ENCODE measurements at places on chromosomes 11 and 22.

GRCh38 chr22:47332246-47332980, 570.0 kb downstream of the TBC1D22A start:
- DNase-seq, result no peak

DNA sequence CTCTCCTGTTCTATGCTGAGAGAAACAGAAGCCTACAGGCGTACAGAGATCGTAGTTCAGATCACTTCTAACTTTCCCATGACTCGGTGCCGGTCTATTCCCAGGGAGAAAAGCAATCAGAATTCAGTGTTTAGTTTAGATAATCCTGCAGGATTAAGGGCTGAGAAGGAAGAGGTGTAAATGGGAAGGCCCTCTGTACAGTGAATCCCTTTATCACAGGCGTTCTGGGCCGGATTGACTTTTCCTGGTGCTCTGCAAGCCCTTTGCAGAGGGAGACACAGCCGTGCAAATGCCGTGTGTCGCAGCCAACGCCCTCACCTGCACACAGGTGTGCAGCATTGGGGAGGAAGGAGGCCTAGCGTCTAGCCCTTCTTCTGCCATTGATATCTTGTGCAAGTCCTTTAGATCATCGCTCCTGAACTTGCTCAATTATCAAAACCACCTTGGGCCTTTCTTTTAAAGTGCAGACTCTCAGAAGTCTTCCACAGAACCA, 90.6 kb downstream of the DSCAML1 start:
- no peak for DNase-seq

GRCh38 chr22:37639070-37639760, at the start of gene SH3BP1:
Gene SH3BP1, plus strand, starts transcription at chr22:37639669. Its CDS starts 119 bp downstream, at chr22:37639788.
- DNase-seq, result peak; percentile 68

GRCh38 chr11:10322830-10323792, 18.2 kb downstream of the ADM start:
- no peak for DNase-seq

DNA sequence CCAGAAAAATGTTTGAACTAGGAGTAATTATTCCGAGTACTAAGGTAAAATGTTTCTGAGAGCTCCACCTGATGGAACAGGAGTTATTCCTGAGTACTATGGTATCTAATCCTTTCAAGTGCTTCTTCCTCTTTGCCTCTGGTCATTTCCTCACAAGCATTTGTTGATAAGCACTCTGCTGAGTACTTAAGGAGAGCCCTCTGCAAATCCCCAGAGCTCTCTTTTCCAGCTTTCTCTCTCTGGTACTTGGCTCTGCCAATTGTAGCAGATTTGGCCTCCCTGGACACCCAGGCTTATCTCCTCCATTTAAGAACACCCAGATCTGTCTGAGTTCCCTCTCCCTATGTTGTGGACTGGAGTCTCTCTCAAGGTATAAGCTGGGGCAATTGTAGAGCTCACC, 457.0 kb downstream of the MN1 start:
- no peak for DNase-seq

DNA sequence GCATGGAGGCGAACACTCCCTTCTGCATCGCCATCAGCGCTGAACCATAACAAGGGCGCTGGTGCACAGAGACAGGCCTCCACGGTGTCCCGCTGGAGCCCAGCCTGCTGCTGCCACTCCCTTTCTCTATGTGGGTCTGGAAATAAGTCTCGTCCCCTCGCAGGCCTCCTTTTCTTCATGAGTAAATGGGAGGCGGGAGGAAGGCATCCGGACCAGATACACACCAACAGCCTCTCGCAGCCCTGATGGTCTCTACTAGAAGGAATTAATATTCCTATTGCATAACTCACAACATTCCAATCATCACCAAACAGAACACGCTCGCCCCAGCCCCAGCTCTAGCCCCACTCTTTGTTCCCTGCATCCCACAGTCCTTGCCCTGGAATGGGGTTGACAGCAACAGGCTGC, 14.9 kb downstream of the RASD2 start:
- no peak for DNase-seq

DNA sequence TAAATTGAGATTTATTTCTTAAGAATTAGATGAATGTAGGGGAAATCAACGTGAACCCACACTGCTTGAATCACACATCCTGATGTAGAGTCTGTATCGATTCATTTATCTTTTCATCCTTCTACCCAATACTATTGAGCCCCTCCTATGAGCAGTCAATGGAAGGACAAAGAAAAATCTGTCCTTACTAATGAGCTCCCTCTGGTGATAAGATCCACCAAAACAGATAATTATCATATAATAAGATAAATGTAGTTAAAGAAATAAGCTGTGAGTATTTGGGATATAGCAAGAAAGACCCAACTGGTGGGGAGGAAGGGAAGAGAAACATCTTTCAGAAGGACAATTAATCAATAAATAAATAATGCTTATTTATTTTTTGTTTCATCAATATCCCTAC, 385.1 kb upstream of the CCDC90B start:
- DNase-seq, result no peak

GRCh38 chr11:68968306-68969250, 12.2 kb downstream of the MRGPRD start:
- no peak for DNase-seq

- no peak for DNase-seq
Observed at GRCh38 chr22:42222140-42222539, 48.3 kb downstream of the TCF20 start.

GRCh38 chr11:4064278-4064955, 30.2 kb upstream of the RRM1 start:
- no peak for DNase-seq

GRCh38 chr11:20351751-20352262, 11.7 kb upstream of the HTATIP2 start:
- no peak for DNase-seq

DNA sequence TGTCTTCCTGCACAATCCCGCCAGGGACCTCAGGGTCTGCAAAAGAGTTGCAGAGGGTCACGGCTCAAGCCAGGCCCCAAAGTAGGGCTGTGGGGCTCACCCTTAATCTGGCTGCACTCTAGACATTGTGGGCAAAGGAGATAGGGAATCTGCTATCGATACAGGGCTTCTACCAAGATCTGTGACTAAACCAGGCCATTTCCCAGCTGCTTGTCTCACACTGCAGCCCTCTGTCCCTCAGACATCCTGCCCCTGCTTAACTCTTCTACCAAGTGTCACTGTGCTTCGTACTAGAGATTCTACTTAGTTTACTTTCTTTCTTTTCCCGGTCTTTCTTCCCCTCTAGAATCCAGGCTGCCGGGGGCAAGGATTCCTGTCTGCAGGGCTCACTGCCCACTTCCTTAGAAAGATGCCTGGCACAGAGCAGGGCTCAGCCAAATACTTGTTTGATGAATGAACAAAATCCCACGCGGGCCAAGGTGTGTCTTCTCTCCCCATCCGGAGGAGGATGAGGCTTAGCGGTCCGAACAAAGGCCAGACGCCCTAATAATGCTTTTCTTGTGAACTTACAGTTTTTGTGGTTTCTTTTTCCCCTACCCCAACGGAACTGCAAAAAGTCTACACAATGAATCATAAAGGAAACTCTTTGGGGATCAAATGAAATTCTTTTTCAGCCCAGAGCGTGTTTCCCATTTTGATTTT, 61.3 kb upstream of the ANO1 start:
- no peak for DNase-seq

DNA sequence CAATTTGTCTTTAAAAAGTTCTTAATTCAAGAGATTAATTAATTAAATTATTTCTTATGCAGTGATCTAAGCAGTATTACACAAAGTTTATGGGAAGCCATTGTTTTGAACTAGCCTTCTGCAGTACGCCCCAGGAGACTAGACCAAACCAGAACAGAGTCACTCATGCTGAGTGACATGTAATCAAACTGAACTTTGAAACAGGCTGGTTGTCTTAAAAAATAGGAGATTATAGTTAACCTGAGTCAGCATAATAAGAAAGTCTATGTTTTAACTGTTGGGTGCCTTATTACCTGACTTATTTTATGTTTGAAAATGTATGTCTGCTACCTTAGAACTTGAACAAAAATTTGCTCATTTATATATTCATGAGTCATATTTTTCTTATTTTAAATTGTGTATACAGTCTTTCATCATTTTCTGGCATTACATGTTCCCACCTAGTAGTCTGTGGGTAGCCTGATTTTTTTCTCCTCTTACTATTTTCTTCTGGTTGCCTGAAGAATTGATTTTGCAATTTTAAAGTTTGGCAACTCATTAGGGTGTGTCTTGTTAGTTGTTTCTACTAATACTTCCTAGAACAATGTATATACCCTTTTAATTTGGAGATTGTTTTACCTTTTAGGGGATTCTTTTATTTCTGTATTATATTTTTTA, 161.4 kb downstream of the AASDHPPT start:
- DNase-seq, result no peak

DNA sequence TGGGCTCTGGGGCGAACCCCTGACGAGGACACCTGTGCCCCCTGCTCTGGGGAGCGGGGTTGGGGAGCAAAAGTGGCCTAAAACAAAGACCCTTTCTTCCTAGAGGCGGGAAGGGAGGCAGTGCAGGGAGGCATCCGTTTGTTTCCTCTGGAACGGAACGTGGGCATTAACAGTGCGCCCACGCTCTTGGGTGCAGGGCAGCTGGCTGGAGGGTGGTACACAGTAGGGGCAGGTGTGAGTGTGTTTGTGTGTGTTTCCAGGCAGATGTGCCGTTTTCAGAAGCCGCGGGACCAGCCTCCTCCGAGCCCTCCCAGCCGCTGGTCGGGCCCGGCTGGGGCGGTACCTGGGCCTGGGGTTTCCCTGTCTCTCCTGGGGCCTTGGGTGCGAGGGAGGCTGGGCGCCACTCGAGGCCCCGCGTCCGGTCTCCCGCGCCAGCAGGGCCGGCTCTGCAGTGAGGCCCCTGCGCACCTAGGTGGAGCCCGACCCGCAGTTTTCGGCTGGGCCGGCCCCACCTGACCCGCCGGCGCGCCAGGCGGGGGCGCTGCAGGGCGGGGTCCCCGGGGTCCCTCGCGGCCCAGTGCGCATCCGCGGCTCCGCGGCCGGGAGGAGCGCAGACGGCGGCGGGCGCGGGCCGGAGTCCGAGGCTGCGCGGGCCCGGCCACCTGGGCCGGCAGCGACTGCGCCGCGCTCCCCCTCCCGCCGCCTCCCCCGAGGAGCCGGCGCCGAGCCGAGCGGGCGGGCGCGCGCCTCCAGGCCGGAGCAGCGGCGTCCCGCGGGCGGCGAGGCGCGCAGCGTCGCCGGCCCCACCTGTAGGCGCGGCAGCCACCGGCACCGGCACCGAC, 1252.7 kb downstream of the BRD1 start:
- peak; percentile 44 for DNase-seq

DNA sequence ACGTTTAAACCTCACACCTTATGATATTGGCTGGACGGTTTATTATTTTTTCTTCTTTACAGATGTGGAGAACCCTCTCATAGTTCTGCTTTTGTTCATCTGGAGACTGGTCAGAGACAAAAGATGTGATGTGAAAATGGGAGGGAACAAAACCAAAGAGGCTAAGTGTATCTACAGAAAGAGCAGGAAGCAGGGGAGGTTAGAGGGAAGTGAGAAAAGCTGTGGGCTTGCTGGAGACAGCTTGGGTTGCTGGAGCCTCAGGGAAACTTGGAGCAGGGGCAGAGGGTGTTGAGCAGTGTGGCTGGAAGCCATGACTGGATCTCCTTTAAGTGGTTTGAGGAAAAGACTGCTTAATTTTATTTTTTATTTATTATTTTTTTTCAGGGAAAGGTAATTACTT, 79.0 kb upstream of the SNX19 start:
- DNase-seq, result no peak

GRCh38 chr11:35223991-35224390, 85.0 kb downstream of the CD44 start:
- no peak for DNase-seq

DNA sequence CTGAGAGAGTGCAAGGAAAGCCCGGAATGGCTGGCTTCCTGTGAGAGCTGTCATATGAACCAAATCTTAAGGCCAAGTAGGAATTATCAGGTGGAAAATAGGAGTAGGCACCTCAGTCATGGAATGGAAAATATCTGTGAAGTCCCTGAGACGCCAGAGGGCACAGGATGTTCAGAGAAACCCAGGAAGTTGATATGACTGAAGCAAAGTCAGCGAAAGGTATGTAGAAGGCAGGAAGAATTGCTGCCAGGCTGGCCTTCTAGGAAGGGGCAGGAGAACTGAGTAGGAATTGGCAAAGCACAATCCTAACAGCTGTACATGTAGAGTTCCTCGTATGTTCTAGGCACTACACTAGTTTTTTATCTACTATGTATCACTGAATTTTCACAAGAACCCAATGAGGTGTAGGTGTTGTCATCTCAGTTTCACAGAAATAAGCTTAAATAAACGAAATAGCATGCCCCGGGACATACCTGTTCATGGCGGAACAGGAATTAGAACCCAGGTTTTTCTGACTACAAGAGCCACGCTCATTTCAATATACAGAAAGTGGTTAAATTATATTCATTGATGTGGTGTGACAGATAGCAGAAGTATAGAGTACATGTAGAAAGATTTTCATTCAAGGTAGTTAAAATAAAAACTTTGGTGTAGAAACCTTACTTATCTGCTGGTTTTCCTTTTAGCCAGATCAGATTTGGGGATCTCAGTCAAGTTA, 17.0 kb downstream of the HMGXB4 start:
- DNase-seq, result no peak

- no peak for DNase-seq
Observed at GRCh38 chr22:46763051-46763705, 728 bp downstream of the TBC1D22A start.

- no peak for DNase-seq
Observed at GRCh38 chr11:9030601-9031000, 26.8 kb upstream of the NRIP3 start.

DNA sequence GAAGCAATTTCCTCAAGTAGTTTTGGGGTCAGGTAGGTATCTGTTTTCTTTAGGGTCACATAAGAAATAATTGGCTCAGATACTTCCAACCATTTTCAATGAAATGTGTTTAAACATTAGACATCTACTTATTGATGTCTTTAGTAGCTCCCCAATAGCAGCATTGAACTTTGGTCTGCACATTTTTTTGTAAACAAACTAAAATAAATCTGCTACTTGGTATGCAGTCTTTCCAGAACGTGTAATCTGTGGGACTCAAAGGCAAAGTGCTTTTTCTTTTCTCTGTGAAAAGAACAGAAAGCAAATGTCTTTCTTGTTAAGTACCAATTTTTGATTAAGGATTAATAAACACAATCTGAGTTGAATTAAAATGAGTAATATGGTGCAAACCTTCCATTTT, 13.6 kb downstream of the SLC22A25 start:
- DNase-seq, result no peak

DNA sequence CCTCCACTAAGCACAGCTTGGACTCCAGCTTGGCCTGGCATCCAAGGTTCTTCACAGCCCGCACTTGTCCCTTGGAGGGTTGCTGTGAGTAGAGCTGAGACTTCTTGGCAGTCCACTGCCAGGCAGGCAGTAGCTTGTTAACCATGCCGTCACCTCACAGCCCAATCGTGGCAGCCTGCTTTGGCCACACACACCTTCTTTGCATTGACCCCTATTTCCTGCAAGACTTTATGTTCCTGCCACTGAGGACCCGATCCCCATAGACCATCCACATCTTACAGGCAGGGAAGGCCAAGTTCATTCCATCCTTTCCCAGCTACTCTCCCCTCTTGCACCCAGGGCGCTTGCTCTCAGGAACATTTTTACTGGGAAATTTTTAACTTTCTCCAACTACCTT, 2.5 kb upstream of the PYGM start:
- no peak for DNase-seq

DNA sequence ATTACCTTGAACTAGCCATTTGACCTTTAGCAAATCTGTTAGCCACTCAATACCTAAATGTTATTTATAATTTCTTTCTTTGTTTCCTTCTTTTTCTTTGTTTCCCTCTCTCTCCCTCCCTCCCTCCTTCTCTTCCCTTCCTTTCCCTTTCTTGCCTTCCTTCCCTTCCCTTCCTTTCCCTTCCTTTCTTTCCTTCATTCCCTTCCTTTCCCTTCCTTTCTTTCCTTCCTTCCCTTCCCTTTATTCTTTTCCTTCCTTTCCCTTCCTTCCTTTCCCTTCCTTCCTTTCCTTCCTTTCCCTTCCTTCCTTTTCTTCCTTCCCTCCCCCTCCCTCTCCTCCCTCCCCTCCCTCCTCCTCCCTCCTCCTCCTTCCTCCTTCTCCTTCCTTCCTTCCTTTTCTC, 75.7 kb upstream of the KCNA4 start:
- DNase-seq, result no peak
